RWPE2 (cell line): ENCODE measurements at places on chromosomes 7 and 10.

DNA sequence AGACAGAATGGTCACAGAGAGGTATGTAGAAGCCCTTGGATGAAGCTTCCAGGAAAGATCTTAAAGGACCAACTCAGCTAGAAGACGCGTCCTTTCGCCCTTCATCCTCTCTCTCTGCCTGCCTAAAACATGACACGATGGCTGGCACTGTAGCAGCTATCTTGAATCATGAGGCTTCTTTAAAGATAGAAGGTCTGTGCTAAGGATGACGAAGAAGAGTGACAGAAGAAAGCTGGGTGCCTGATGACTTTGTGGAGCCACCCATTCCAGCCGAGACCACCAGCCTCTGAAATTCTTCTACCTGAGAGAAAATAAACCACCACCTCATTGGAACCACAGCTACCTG, 25.5 kb downstream of the WDR86 start:
- DNase-seq, result no peak

GRCh38 chr7:14685167-14685566, 217.4 kb downstream of the DGKB start:
- no peak for DNase-seq

- no peak for DNase-seq
Observed at GRCh38 chr7:101667920-101668319, 38.8 kb upstream of the MYL10 start.

DNA sequence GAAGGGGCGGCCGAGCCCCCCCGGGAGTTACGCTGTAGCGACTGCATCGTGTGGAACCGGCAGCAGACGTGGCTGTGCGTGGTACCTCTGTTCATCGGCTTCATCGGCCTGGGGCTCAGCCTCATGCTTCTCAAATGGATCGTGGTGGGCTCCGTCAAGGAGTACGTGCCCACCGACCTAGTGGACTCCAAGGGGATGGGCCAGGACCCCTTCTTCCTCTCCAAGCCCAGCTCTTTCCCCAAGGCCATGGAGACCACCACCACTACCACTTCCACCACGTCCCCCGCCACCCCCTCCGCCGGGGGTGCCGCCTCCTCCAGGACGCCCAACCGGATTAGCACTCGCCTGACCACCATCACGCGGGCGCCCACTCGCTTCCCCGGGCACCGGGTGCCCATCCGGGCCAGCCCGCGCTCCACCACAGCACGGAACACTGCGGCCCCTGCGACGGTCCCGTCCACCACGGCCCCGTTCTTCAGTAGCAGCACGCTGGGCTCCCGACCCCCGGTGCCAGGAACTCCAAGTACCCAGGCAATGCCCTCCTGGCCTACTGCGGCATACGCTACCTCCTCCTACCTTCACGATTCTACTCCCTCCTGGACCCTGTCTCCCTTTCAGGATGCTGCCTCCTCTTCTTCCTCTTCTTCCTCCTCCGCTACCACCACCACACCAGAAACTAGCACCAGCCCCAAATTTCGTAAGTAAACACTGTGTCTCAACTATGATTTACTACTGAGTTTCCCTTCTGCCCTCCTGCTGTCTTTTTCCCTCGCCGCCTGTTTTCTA, 666 bp downstream of the NRG3 start:
- DNase-seq, result no peak

DNA sequence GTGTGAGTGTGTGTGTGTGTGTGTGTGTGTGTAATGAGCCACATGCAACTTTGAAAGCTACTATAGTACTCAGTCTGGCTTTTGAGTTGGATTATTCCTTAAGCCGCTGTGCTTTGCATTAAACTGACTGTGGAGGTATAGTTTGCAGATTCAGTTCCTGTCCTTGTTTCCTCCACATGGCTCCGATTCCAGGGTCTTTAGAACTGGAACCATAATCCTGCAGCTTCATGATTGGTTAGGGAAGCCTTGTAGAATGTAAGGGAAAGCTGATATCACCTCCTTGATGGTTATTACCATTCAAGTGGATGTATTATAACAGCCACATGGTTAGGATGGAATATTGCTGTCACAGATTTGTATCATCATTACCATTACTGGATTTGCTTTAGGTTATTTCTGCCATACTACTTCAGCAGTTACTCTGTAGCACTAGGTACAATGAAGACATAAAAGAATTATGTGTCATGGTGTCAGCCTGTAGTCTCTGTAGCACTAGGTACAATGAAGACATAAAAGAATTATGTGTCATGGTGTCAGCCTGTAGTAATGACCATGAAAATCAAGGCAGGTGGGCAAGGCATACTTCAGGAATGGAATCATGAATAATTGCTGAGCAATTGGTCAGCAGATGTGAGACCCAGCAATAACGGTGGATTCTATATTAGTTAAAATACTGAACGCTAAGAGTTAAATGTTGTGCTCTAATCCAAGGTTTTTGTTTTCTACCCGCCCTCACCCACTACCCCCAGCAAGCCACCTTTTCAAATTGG, 275.1 kb upstream of the FZD1 start:
- DNase-seq, result no peak

DNA sequence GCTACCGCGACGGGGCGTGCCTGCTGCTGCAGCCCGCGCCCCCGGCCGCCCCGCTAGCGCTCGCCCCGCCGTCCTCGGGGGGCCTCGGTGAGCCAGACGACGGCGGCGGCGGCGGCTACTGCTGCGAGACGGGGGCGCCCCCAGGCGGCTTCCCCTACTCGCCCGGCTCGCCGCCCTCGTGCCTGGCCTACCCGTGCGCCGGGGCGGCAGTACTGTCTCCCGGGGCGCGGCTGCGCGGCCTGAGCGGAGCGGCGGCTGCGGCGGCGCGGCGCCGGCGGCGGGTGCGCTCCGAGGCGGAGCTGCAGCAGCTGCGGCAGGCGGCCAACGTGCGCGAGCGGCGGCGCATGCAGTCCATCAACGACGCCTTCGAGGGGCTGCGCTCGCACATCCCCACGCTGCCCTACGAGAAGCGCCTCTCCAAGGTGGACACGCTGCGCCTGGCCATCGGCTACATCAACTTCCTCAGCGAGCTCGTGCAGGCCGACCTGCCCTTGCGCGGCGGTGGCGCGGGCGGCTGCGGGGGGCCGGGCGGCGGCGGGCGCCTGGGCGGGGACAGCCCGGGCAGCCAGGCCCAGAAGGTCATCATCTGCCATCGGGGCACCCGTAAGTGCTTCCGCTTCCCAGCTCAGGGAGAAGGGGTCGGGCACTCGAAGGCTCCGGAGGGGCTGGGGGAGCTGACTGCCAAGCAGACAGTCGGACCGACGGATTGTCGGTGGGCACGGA, 761 bp downstream of the PTF1A start:
- no peak for DNase-seq

DNA sequence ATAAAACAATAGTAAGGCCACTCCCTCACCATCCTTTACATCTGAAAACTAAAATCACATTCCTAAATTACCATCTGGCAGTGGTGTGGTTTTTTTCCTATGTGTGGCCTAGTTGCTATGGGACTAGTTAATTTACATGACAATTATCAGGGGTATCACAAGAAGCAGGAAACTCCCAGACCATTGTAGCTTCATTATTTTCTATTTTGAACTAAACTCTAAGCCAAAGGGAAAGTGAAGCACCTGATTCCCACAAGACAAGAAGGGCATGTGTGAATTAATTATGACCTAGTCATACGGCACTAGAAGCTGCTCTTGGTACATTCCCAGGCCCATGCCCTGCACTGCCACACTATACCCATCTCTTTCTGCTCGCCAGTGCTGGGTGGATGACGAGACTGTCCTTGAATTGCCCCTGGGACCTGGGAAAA, 103.4 kb downstream of the ATXN7L1 start:
- no peak for DNase-seq

- no peak for DNase-seq
Observed at GRCh38 chr7:1095621-1096155, 7.8 kb downstream of the GPER1 start.

GRCh38 chr7:79622781-79623180, 169.3 kb upstream of the MAGI2 start:
- DNase-seq, result no peak

- no peak for DNase-seq
Observed at GRCh38 chr10:55019439-55019838, 218.4 kb upstream of the PCDH15 start.

GRCh38 chr10:24427678-24428409, 218.9 kb downstream of the KIAA1217 start:
- DNase-seq, result no peak

DNA sequence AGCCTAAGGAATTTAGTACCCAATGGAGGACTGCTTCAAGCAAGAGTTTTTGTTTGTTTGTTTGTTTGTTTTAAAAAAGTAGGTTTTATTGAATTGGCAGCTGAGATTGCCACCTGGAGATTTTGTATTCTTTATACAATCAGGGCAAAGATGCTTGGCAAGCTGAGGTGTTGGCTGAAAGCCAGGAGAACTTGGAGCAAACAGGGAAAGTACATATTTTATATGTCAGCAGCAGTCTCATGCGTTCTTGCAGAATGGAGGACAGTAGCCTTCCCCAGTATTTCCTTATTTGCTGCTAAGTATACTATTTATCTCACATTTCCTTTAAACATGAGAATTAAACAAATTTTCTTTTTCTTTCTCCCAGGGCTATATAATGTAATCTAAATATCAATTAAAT, 22.6 kb upstream of the ICA1 start:
- DNase-seq, result no peak

DNA sequence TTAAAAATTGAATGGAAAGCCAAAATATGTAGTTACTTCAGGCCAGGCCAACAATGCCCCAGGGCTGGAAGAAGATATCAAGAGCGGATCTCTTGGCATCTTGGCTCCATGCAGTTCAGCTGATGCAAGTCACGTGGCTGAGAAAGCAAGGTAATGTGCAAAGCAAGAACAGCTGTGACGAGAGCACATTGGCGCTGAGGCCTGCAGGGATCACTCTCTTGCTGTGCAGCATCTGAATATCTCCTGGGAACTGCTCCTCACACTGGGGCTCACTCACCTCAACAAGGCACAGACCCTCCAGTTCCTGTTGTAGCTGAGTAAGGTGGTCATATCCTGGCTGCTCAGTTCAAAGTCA, 14.0 kb downstream of the AKR1B1 start:
- DNase-seq, result no peak

GRCh38 chr10:83073472-83073871, 1065.8 kb upstream of the GHITM start:
- no peak for DNase-seq

GRCh38 chr10:86659721-86660453, 5.5 kb downstream of the OPN4 start:
- DNase-seq, result peak; percentile 45

GRCh38 chr7:111825046-111825445, 262.8 kb upstream of the IMMP2L start:
- no peak for DNase-seq

DNA sequence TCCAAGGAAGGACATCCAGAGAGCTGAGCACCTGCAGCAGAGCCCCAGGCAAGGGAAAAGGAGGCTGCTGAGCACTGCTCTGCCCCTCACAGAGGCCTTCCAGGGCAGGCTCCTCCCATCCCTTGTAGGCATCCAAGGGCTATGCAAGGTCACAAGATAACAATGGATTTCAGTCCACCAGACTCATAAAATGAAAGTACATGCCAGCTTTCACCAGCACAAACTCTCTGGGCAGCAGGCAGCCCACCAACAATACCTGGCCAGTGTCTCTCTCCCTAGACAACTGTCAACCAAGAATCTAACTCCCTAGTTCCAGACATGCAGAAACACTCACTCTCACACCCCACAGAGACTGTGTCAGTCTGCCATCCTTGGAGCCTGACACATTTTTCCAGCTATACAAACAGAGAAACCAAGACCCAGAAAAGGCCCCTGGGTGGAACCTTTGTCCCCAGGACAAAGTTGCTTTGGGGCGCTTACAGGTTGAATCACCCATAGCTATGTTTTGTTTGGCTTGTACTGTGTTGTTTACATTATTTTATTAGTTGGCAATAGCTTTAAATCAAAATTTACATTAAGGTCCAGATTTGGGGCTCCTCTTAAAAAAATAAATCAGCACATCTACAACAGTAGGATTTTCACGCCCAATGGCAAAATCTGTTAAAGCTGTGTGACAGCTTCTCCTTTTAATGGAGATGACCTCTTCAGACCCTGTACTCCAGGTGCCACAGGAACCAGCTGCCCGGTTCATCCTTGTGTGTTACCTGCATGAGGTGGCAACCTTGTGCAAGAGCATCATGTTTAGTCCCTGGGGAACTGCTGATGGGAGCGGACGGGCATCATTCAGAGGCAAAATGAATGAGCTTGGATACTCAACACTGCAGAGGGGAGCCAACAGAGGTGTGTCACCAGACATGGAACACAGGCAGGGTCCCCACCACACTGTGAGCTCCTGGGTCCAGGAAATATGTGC, 5.2 kb downstream of the GRID1 start:
- peak; percentile 34 for DNase-seq

DNA sequence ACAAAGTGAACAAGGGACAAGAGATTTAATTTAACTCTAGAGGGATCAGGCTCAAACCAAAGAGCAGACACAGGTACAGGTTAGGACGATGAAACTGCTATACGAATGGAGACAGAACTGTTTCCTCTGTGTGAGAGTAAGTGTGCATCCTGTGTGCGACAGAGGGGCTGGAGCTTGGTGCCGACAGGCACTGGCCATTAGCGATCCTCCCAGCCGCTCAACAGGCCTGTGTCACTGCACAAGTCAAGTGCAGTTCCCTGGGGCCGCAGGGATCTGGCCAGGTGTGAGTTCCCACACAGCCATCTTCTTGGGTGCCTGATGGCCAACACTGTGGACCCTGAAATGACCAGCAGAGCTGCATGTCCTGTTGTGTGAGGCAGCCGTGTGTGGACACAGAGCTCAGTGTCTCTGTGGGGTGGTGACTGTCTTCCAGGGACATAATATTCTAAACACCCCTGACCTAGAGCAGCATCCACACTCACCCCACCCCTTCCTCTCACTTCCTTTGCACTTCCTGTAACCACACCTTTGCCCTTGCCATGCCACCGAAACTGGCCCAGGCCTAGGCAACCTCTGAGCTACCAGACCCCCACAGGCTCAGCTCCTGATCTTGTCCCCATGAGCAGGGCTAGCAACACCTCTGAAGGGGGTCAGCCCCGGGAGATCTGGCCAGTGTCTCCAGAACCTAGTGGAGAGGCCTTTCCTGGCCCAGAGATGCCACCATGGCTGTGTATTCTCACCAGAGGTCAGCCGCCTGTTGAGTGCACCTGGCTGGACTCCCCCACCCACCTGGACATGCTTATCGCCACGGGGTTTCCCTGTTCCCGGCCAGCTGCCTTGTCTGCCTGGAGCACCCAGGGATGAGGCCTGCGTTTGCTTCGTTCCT, 11.7 kb upstream of the TBRG4 start:
- no peak for DNase-seq

GRCh38 chr10:97226398-97226797, 40.6 kb upstream of the SLIT1 start:
- no peak for DNase-seq
